ENCODE measurements at places on chromosomes 6 and 20. TPM values are rescaled to one million over a fixed set of nuclear protein-coding genes. Genes with fewer than 3 reads are reported as not detected.

Gene SLC22A2
- not detected for total RNA-seq

Gene PTGIS
- 20.3 TPM for total RNA-seq

Gene SLC4A11
- total RNA-seq: 0.18 TPM

Gene BEND6
- not detected for total RNA-seq

Gene NUS1
- total RNA-seq: 21.1 TPM

Gene CNKSR3
- 42.9 TPM for total RNA-seq

Gene MCCD1
- total RNA-seq: not detected

Gene PTPRT
- total RNA-seq: 0.88 TPM

Gene UBE2V1
- total RNA-seq: 30.9 TPM

Gene FNDC11
- total RNA-seq: not detected

Gene RAD21L1
- not detected for total RNA-seq

Gene XRN2
- total RNA-seq: 18.4 TPM

Gene NFKBIE
- total RNA-seq: 2.8 TPM

Gene ZNF311
- 0.68 TPM for total RNA-seq

Gene WFDC11
- total RNA-seq: not detected

Gene MEP1A
- total RNA-seq: not detected

Gene GGTLC1
- not detected for total RNA-seq

Gene SYNE1
- 31.3 TPM for total RNA-seq

Gene LY6G6D
- total RNA-seq: not detected

Gene POM121L2
- total RNA-seq: not detected

Gene DLL1
- total RNA-seq: 4.9 TPM

Gene OPRM1
- not detected for total RNA-seq

Gene FAM83D
- 2.9 TPM for total RNA-seq

Gene FAM209B
- not detected for total RNA-seq

Gene KHDRBS2
- total RNA-seq: not detected

Gene IL17A
- total RNA-seq: not detected

Gene KCNK5
- total RNA-seq: 62.3 TPM

Gene UNC5CL
- 9.3 TPM for total RNA-seq

Gene SNAI1
- 0.75 TPM for total RNA-seq

Gene NOX3
- not detected for total RNA-seq

Gene ZSCAN26
- 5.5 TPM for total RNA-seq

Gene ATP6V1G2
- not detected for total RNA-seq

Gene GDAP1L1
- not detected for total RNA-seq

Gene ACTL10
- total RNA-seq: 0.20 TPM

Data from left lobe of liver (tissue), 2 donors.